ENCODE measurements at places on chromosomes 1 and 21.

DNA sequence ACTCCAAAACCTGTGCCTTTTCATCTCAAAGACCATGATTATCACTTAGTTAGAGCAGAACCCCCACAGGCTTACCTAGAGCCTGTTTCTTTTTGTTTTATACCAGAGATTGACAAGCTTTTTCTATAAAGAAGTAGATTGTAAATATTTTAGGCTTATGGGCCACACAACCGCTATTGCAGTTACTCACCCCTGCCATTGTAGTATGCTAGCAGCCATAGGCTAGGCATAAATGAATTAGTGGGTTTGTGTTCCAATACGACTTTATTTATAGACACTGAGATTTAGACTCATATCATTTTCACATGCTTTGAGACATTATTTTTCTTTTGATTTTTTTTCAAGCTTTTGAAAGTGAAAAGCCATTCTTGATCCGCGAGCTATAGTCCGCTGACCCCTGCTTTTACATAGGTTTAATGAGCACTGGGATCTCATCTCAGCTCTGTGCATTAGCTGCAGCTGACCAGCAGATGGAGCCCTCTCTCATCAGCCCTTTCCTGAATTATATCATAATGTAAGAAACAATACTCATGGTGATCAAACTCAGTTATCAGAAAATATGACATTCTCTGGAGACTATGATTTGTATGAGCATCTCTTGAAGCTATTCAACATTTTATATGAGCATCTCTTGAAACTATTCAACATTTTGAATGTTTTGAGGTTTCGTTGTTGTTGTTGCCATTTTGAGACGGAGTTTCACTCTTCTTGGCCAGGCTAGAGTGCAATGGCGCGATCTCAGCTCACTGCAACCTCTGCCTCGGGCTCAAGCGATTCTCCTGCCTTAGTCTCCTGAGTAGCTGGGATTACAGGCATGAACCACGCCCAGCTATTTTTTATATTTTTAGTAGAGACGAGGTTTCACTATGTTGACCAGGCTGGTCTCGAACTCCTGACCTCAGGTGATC, 111.9 kb upstream of the L1TD1 start:
- no peak for DNase-seq

DNA sequence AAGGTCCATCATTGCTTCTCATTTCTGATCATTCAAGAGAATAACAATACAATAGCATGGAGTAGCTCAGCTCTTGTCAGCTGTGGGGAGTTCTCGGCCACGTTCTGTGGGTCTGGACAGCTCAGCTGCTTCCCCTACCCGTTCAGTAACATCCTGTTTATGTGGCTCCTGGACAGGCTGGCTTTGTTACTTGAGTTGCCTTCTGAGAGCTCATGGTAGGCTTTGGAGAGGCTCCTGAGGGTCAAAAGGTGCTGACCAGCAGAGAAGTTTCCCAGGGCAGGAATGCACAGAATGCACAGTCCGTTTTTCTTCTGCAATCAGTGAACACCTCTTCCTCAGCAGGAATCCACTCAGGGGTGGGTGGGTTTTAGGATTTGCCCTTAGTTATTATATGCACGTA, 36.0 kb downstream of the KAZN start:
- DNase-seq, result no peak

DNA sequence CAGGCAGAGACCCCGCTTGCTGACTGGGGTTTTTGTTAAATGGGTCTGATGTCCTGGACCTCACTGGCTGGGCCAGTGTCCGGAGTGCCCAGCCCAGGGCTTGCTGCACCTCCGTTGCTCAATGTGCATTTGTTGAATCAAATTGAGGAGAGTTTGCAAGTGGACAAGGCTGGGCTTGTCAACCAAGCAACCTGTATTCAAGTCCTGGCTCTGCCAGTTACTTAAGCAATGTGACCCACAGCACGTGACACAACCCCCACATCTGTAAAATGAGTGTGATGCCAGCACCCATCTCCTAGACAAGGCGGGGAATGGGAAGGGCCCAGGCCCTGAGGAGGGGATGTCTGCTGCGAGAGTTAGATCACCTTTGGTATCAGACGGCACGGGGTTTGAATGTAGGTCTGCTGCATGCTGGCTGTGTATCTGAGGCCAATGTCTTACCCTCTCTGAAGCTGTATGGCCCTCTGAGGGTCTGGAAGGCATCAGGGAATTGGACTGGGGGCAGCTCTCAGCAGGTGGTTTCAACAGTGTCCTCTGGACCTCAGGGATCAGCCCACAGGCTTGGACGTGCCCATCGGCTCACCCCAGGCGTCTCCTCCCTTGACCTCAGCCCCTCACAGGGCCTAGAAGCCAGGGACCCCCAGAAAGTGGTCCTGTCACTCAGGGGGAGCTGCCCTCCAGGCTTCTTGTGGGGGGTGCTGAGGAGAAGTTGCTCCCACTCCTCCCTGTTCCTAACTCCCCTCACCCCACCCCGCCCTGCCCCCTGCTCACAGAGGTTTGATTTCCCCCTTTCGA, 51.0 kb upstream of the RUNX3 start:
- DNase-seq, result no peak

GRCh38 chr1:82153272-82153629, 352.5 kb downstream of the ADGRL2 start:
- DNase-seq, result no peak

GRCh38 chr1:12407050-12407961, 177.5 kb downstream of the VPS13D start:
- peak; percentile 64 for DNase-seq

DNA sequence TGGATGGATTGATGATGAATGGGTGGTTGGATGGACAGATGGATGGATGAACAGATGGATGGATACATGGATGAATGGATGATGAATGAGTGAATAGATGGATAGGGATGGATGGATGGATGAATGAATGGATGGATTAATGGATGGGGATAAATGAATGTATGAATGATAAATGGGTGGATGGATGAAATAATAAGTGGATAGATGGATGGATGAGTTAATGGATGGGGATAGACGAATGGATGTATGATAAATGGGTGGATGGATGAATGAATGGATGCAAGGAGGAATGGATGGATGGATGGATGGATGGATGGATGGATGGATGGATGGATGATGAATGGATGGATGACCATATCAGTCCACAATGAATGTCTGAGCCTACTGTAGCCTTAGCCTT, 381.9 kb downstream of the SETD4 start:
- DNase-seq, result no peak

DNA sequence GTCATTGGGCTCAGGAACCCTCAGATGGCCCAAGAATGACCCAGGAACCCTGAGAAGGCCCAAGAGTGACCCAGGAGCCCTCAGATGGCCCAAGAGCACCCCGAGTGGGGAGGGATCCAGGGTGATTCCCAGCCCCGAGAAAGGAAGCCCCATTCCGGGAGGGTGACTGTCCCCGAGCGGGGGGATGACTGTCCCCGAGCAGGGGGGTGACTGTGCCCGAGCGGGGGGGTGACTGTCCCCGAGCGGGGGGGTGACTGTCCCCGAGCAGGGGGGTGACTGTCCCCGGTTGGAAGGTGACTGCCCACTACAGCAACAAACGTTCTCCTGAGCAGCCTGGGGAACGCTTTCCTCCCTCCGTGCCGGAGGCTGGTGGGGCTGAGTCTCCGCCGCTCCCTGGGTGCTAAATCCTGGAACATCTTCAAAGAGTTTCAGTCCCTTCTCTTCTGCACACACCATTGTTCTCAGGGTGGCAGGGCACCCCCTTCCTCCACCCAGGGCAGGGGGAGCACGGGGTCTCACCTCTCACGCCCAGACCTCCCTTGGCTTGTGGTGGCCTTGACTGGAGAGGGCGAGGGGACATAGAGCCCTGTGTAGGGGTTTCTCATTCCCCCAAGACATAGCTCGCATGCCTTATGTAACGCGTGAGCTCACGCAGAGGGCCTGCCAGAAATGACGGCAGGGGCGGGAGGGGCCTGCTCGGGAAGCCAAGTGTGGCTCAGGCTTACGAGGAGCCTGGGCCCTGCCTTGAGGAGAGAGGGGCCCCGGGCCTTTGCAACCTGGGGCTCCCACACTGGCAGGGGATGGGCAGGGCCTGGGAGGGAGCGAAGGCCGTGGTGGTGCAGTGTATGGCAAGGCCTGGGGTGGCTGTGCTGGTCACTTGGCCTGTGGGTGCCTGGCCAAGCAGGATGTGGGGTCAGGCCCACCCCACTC, 14.3 kb upstream of the SKI start:
- DNase-seq, result no peak

DNA sequence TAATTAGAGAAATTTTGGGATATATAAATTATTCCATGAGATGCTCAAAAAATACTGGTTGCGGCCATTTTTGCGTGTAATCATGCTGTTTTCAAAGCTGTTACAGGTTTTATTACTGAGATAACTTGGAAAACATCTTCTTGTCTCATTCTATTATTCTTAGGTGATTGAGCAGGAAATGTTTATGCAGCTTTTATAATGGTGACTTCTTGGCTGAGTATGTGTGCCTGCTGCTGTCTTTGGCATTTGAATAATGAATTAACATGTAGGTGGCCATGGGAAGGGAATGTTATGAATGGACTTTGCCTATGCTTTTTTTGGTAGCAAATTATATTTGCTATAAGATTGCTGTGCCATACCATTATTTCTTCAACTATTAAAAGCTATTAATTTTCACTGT, 52.5 kb downstream of the RASAL2 start:
- DNase-seq, result no peak

GRCh38 chr21:37118187-37118826, 45.3 kb downstream of the TTC3 start:
- no peak for DNase-seq

- DNase-seq, result no peak
Measured at GRCh38 chr1:115091572-115091971, 2.3 kb upstream of the TSPAN2 start.

DNA sequence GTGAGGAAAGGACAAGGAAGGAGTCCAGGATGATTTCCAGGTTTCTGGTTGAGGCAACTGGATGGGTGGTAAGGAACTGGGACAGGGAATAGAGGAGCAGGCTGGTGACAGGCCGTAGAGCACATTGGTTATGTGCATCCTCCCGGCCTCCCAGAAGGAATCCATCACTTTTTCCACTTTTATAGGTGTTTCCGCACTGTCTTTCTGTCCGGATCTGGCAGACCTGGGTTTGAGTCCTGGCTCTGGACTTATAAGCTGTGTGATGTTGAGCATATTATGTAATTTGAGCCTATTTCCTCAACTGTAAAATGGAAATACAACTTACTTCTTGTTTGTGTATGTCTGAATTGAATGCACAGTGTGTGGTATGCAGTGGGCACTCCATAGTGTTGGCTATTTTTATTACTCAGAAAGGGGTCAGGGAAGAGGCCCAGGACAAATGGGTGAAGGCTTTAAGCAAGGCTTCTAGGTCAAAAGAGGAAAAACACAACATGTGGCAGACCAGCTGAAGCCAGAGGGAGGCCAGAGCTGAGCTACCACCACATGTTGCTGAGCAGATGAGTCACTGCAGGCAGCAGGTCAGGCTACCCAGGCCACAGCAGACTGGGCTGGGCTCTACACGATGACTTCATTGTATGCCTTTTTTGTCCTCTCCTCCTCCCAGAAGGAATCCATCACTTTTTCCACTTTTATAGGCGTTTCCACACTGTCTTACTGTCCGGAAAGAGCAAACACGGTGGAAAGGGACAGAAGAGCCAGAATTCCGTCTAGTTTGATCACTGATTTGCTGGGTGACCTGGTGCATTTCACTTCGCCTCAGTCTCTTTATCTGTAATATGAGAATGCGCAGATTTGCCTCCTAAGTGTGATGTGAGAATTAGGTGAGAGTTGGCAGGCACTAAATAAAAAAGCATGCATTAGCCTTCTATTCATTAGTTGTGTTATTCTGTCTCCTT, 791 bp upstream of the MAST2 start:
- peak; percentile 89 for DNase-seq

GRCh38 chr1:5375481-5375880, 616.7 kb downstream of the NPHP4 start:
- DNase-seq, result no peak

DNA sequence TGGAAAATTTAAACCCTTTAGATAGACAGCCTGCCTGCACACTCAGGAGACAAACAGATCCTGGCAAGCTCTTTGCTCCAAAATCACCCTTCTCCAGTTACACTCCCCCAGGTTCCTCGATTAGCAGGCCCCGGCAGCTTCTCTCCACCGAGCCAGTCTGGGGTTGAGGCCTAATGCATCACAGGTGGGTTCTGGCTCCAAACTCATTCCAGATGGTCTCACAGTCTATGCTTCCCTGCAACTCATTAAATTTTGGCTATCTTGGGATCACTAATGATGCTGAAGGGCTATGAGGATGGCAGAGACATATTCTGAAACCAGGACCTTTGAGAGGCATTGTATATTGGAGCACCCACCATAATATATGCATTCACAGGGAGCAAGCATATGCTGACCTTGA, 559.8 kb upstream of the USP24 start:
- peak; percentile 69 for DNase-seq

- no peak for DNase-seq
Measured at GRCh38 chr1:45723248-45723930, 27.1 kb downstream of the IPP start.

DNA sequence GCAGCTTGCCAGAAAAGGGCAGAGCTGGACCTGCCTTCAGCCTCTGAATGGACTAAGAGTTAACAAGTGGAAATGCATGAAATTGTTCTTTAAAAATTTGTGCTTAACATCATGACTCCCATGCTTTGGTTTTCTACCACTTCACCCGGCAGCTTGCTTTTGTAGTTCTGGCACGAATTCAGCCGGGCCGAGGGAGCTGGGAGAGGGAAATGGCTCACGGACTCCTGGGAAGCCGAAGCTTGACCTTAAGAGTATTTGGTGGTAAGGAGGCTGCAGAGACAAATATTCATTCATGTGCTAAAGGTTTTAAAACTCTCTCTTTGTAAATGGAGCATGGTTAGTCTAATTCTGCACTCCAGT, 17.2 kb upstream of the GFI1 start:
- DNase-seq, result no peak

DNA sequence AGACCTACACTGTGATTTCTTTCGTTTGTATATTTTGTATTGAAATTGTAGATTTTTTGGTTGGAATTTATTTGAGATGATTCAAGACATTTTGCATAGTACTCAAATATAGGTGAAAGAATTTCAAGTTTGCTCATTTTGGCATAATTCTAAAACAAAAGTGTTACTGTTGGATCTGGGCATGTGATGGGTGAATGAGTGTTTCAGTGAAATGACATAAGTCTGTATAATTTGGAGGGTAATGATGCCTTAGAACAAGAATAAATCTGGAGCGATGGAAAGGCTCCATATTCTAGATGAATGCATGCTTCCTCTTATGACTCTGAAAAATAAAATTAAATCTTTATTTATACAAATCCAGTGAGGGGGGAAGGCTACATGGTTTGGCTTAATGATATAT, 41.0 kb downstream of the NFIA start:
- DNase-seq, result no peak

- DNase-seq, result no peak
Measured at GRCh38 chr1:35574125-35574654, 1.1 kb downstream of the TFAP2E start.

DNA sequence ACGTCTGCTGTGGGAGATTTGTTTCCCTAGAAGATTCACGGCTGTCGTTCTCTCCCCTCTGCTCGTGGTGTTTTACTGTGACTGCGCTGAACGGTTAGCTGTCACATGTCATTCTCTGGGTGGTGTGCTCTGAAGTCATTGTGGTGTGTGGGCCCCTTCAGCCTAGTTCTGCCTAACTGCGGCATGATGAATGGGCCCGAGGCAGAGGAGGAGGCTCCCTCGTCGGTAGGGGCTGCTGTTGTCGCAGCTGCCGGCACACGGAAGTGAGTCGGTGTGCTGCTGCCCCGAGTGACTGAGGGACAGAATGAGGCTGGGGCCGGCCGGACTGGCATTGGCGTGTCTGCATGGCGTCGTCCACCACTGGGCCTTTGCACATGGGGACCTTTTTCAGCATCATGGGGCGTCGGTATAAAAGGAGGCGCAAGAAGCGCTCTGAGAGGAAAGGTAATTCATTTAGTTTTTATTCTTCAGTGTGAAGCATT, 77.9 kb downstream of the ADARB1 start:
- DNase-seq, result no peak
